ENCODE measurements at places on chromosomes 5 and 9. TPM values are rescaled to one million over a fixed set of nuclear protein-coding genes. Genes with fewer than 3 reads are reported as not detected.

GRCh38 chr9:105693435-105694189 lies 729 bp upstream of the TMEM38B start:
- H3K4me1 ChIP-seq, result peaks cover 9% of the 10 kb centered on the region
- no peak for DNase-seq
- no peak overlapping the region for H3K27ac ChIP-seq
- H3K4me3 ChIP-seq, result peak overlapping the region; percentile 77

DNA sequence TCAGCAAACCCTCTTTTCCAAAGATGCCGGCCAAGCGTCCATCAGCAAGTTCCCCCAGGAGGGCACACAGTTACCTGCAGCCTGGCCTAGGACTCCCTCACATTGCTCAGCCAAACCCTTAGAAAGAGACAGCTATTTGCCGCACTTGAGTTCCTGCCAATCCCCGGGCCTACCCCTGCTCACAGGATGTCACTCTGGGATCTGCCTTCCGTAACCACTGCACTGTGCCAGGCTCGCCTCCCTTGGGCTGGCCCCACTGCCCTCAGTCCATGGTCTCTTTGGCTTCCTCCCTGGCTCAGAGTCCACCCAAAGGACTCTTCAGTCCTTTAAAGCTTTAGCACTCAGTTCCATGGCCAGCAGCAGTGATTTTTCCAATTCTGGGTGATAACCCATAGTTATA lies 128.3 kb downstream of the NSG2 start:
- no peaks in the 10 kb centered on the region for H3K36me3 ChIP-seq
- H3K4me3 ChIP-seq, result no peak overlapping the region
- no peaks in the 10 kb centered on the region for H3K27me3 ChIP-seq
- no peak for DNase-seq

- H3K4me3 ChIP-seq, result no peak overlapping the region
- DNase-seq, result no peak
- no peaks in the 10 kb centered on the region for H3K4me1 ChIP-seq
- H3K36me3 ChIP-seq, result no peaks in the 10 kb centered on the region
- H3K27ac ChIP-seq, result no peak overlapping the region
These were observed 382.4 kb downstream of the TMEM38B start for GRCh38 chr9:106076711-106077110.

DNA sequence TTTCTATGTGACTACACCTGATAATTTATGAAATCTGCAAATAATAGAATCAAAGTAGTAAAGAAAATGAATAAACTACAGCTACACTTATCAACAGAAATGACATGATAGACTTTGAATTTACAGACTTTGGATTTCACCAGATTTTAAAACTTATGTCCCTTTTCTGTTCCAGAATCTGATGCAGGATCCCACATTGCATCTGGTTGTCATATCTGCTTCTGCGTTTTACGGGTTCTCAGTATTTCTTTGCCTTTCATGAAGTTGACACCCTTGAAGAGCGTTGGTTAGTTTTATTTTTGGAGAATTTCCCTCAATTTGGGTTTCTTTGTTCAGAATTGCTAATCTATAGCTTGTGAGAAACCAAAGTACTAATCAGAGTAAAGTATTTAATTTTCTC lies 174.9 kb upstream of the ADCY2 start:
- H3K4me1 ChIP-seq, result no peaks in the 10 kb centered on the region
- H3K27ac ChIP-seq, result no peak overlapping the region
- H3K4me3 ChIP-seq, result no peak overlapping the region
- no peaks in the 10 kb centered on the region for H3K36me3 ChIP-seq
- no peak for DNase-seq

- no peaks in the 10 kb centered on the region for H3K4me1 ChIP-seq
- no peak overlapping the region for H3K27ac ChIP-seq
- H3K36me3 ChIP-seq, result no peaks in the 10 kb centered on the region
- H3K27me3 ChIP-seq, result peaks cover 6% of the 10 kb centered on the region
These were observed 153.8 kb downstream of the DROSHA start for GRCh38 chr5:31378136-31378535.

PCDHGA6 gene
- total RNA-seq, result 0.64 TPM

IFNB1 gene
- total RNA-seq, result not detected

All from T-cell (primary cell).